Liver (tissue), 10 donors: ENCODE measurements at places on chromosomes 6 and 20. TPM values are rescaled to one million over a fixed set of nuclear protein-coding genes. Genes with fewer than 3 reads are reported as not detected.

Gene EEF1A2
- total RNA-seq, result 0.05 TPM

Gene LY6G5B
- total RNA-seq, result 5.9 TPM

Gene EYA2
- total RNA-seq, result 0.23 TPM

Gene PROKR2
- total RNA-seq, result not detected

Gene SLPI
- 60.1 TPM for total RNA-seq

Gene ARMC12
- total RNA-seq, result not detected

Gene HLA-DRB1
- total RNA-seq, result 37.0 TPM

Gene PANK2
- 21.1 TPM for total RNA-seq

Gene GNMT
- total RNA-seq, result 10.5 TPM

Gene PPP1R3G
- 0.33 TPM for total RNA-seq

Gene BEND6
- under 0.01 TPM for total RNA-seq

Gene CST1
- total RNA-seq, result not detected

Gene ADGRF4
- not detected for total RNA-seq

Gene HDGFL1
- total RNA-seq, result not detected

Gene ANKRD6
- total RNA-seq, result 4.1 TPM

Gene LIME1
- total RNA-seq, result 21.2 TPM

Gene ERVFRD-1
- 0.14 TPM for total RNA-seq

Gene SLC32A1
- not detected for total RNA-seq

Gene FITM2
- 9.9 TPM for total RNA-seq

Gene CFAP206
- 0.42 TPM for total RNA-seq

Gene SIRPD
- total RNA-seq, result 1.1 TPM

Gene PLEKHG1
- 11.9 TPM for total RNA-seq

Gene KHDRBS2
- 1.1 TPM for total RNA-seq

Gene FILIP1
- total RNA-seq, result 0.70 TPM

Gene ZSCAN23
- total RNA-seq, result 0.42 TPM

Gene CCN2
- 22.2 TPM for total RNA-seq
